ENCODE measurements at places on chromosomes 4 and X. TPM values are rescaled to one million over a fixed set of nuclear protein-coding genes. Genes with fewer than 3 reads are reported as not detected.

CXCL3 gene
- 5.2 TPM for total RNA-seq

MAMLD1 gene
- total RNA-seq, result 0.20 TPM

GRCh38 chr4:150942539-150942938 is 72.5 kb downstream of the LRBA start:
- H3K27me3 ChIP-seq, result no peaks in the 10 kb centered on the region
- no peaks in the 10 kb centered on the region for H3K4me1 ChIP-seq
- no peak overlapping the region for H3K27ac ChIP-seq
- no peaks in the 10 kb centered on the region for H3K36me3 ChIP-seq
- no peak for DNase-seq

- no peak overlapping the region for H3K4me3 ChIP-seq
- DNase-seq, result no peak
- peaks cover 7% of the 10 kb centered on the region for H3K4me1 ChIP-seq
- no peaks in the 10 kb centered on the region for H3K36me3 ChIP-seq
- H3K27ac ChIP-seq, result no peak overlapping the region
Observed at GRCh38 chr4:180052629-180053028, 2190.6 kb upstream of the TENM3 start.

- H3K36me3 ChIP-seq, result no peaks in the 10 kb centered on the region
- H3K4me3 ChIP-seq, result no peak overlapping the region
- peaks cover 23% of the 10 kb centered on the region for H3K4me1 ChIP-seq
Observed at GRCh38 chr4:3529363-3529762, 2.9 kb downstream of the LRPAP1 start.

USP17L22 gene
- total RNA-seq, result not detected

GRCh38 chrX:6517376-6517775 is 17.5 kb downstream of the VCX3A start:
- no peak overlapping the region for H3K27ac ChIP-seq
- no peaks in the 10 kb centered on the region for H3K27me3 ChIP-seq
- no peak for DNase-seq
- H3K4me1 ChIP-seq, result no peaks in the 10 kb centered on the region
- no peak overlapping the region for H3K4me3 ChIP-seq

GRCh38 chr4:16667464-16667863 is 231.0 kb downstream of the LDB2 start:
- H3K36me3 ChIP-seq, result no peaks in the 10 kb centered on the region
- no peak overlapping the region for H3K27ac ChIP-seq
- no peak for DNase-seq
- no peak overlapping the region for H3K4me3 ChIP-seq
- H3K4me1 ChIP-seq, result no peaks in the 10 kb centered on the region
- no peaks in the 10 kb centered on the region for H3K27me3 ChIP-seq

DNA sequence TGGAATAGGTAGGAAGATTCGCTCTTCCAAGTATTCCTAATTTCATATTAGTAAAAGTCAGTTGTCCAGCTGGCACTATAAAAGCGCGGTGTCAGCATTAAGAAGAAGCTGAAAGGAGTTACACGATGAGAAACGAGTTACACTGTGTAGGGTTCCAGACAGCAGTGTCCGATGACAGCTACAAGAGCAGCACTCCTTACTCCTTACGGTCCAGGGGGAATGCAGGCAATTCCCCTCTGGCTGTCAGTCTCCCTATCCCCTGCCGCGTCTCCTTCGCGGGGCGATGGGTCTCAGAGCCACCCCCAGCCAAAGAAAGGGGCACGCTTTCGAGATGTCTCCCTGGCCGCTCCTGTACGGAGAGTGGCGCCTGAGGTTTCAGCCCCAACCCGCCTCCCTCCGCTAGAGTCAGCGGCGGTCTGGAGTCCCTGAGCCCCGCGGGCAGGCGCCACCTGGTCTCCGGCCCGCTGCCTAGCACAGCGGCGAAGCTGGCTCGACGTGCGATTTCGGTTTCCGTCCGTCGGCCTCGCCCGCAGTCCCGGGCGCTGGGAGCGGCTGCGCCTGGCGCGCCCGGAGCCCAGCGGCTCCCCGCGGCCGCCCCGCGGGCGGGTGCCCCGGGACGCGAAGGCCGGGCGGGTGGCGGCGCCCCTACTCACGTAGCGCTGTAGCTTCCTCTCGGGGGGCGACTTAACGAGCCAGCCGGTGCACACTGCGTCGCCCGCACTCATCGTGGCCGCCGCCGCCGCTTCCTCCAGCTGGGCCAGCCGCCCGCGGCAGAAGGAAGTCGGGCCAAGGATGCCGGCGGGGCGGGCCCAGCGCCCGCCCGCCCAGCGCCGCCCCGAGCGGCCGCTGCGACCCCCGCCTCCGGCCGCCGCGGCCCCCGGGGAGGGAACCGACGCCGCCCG is at the start of gene GAB3:
Gene GAB3, minus strand, starts transcription at position 777 of the 902 bp plus-strand sequence. Its CDS starts 52 bp downstream, at position 725.
- no peaks in the 10 kb centered on the region for H3K27me3 ChIP-seq
- peak; percentile 46 for DNase-seq
- H3K4me3 ChIP-seq, result peak within 1 kb of the TSS; percentile 37
- H3K27ac ChIP-seq, result peak within 1 kb of the TSS; percentile 78

DNA sequence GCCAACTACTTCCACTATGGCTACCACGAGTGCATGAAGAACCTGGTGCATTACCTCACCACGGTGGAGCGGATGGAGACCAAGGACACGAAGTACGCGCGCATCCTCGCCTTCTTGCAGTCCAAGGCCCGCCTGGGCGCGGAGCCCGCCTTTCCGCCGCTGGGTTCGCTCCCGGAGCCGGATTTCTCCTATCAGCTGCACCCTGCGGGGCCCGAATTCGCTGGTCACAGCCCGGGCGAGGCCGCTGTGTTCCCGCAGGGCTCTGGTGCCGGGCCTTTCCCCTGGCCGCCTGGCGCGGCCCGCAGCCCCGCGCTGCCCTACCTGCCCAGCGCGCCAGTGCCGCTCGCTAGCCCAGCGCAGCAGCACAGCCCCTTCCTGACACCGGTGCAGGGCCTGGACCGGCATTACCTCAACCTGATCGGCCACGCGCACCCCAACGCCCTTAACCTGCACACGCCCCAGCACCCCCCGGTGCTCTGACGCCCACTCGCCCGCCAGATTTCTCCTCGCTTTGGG is 2.1 kb downstream of the HELT start:
- DNase-seq, result no peak
- peaks cover 98% of the 10 kb centered on the region for H3K27me3 ChIP-seq
- H3K27ac ChIP-seq, result no peak overlapping the region
- H3K4me3 ChIP-seq, result no peak overlapping the region

- H3K4me1 ChIP-seq, result peaks cover 38% of the 10 kb centered on the region
- peak overlapping the region; percentile 93 for H3K4me3 ChIP-seq
- peak overlapping the region; percentile 97 for H3K27ac ChIP-seq
- no peaks in the 10 kb centered on the region for H3K36me3 ChIP-seq
- H3K27me3 ChIP-seq, result no peaks in the 10 kb centered on the region
Observed at GRCh38 chr4:94453391-94453963, 1.7 kb downstream of the PDLIM5 start.

GRCh38 chr4:139557556-139558110 is 1.6 kb upstream of the SETD7 start:
- peak overlapping the region; percentile 95 for H3K4me3 ChIP-seq
- H3K27me3 ChIP-seq, result no peaks in the 10 kb centered on the region
- peak overlapping the region; percentile 90 for H3K27ac ChIP-seq
- no peak for DNase-seq
- peaks cover 19% of the 10 kb centered on the region for H3K4me1 ChIP-seq

DNA sequence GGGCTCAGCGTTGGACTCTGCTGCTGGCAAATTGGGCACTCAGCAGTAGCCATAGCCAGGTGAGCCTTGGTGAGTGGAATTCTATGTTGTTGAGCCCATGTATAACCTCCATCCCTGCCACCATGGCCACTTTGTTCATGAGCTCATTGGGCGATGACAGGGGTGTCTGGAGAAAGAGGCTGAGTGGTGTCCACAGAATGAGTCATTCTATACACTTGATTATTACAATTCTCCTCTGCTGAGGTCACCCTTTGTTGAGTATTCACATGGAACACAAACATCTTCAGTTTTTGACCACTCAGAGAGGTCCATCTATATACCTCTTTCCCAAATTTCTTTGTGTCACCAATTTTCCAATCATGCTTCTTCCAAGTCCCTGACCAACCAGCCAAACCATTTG is 1341.7 kb downstream of the PCDH7 start:
- no peak overlapping the region for H3K27ac ChIP-seq
- DNase-seq, result no peak
- no peaks in the 10 kb centered on the region for H3K27me3 ChIP-seq
- H3K36me3 ChIP-seq, result no peaks in the 10 kb centered on the region
- no peaks in the 10 kb centered on the region for H3K4me1 ChIP-seq

DNA sequence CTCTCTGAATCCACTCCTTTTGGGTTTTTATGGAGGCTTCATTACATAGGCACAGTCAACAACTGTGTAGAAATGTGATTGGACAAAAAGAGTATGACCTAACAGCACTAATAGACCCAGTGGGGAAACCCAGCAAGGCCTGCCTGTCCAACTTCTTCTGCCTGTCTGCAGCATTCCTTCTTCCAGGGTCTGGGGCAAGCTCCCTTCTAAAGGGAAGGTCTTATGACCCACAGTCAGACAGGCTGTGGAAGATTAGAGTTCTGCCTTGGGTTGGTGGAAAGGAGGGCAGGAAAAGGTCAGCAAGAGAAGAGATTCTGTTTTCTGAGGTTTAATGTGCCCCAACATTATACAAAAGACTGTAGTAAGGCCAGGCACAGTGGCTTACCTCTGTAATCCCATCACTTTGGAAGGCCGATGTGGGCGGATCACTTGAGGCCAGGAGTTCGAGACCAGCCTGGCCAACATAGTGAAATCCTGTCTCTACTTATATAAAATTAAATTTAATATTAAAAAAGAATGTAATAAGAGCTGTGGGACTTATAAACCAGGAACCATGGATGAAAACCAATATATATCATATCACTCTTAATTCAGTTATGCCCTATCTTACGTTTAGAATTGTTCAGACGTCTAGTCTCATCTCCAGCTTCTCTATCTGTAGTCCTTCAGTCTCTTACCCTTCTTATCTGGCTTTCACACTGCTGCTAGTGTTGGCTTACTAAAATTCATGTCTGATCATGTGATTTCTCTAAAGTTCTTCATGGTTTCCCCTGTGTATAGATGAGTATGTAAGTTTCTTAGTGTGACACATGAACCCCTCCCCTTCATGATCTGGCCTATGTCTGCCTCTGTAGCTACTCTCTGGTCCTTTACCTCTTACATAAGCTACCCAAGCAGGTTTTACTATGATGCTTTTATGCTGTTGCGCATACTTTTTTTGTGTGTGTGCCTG is 6.2 kb downstream of the CLCN3 start:
- peaks cover 24% of the 10 kb centered on the region for H3K4me1 ChIP-seq
- no peak overlapping the region for H3K27ac ChIP-seq
- H3K36me3 ChIP-seq, result no peaks in the 10 kb centered on the region
- no peak for DNase-seq

GRCh38 chr4:130393231-130393630 is 1297.3 kb downstream of the C4orf33 start:
- H3K27me3 ChIP-seq, result no peaks in the 10 kb centered on the region
- H3K36me3 ChIP-seq, result no peaks in the 10 kb centered on the region
- no peaks in the 10 kb centered on the region for H3K4me1 ChIP-seq
- no peak for DNase-seq

SMIM31 gene
- total RNA-seq, result 1.9 TPM

STK32B gene
- 0.68 TPM for total RNA-seq

GRCh38 chr4:40199999-40200874 is 3.4 kb downstream of the RHOH start:
- no peaks in the 10 kb centered on the region for H3K36me3 ChIP-seq
- no peak overlapping the region for H3K4me3 ChIP-seq
- peaks cover 15% of the 10 kb centered on the region for H3K27me3 ChIP-seq
- H3K4me1 ChIP-seq, result no peaks in the 10 kb centered on the region

DNA sequence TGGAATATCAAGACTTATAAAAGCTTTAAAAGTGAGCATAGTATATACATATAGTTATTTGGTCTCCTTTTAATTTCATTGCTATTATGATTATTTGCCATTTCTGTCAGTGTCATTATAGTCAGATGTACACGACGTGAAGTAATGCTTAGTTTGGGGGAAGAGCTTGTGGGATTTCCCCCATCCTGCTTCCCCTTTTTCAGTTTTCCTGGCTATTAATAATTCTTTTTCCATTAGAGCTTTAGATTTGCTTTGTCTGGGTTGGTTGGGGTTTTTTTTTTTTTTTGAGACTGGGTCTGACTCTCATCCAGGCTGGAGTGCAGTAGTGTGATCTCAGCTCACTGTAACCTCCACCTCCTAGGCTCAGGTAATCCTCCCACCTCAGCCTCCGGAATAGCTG is 5.4 kb downstream of the ABCE1 start:
- no peak for DNase-seq
- no peak overlapping the region for H3K4me3 ChIP-seq
- H3K36me3 ChIP-seq, result peaks cover 32% of the 10 kb centered on the region
- no peak overlapping the region for H3K27ac ChIP-seq

Measured in transverse colon (tissue), 4 donors.